Urinary bladder (tissue), 4 donors: ENCODE measurements at places on chromosomes 7 and 10. TPM values are rescaled to one million over a fixed set of nuclear protein-coding genes. Genes with fewer than 3 reads are reported as not detected.

Gene DNAH11
- 0.32 TPM for total RNA-seq

Gene NAMPT
- 120 TPM for total RNA-seq

Gene PAX4
- not detected for total RNA-seq

Gene KIF11
- total RNA-seq, result 26.6 TPM

Gene AKR1C3
- total RNA-seq, result 13.4 TPM

Gene OR2A7
- total RNA-seq, result 5.6 TPM

Gene KEL
- 0.16 TPM for total RNA-seq

Gene PALD1
- total RNA-seq, result 10.2 TPM

Gene RASSF4
- 12.2 TPM for total RNA-seq
